Stimulated activated CD4-positive, alpha-beta T cell treated with anti-CD3 and anti-CD28 coated beads, Interleukin-1b, Interleukin-23, amount 100 ng/mL, for 1 hour (primary cell): ENCODE measurements at places on chromosomes 6 and 20.

DNA sequence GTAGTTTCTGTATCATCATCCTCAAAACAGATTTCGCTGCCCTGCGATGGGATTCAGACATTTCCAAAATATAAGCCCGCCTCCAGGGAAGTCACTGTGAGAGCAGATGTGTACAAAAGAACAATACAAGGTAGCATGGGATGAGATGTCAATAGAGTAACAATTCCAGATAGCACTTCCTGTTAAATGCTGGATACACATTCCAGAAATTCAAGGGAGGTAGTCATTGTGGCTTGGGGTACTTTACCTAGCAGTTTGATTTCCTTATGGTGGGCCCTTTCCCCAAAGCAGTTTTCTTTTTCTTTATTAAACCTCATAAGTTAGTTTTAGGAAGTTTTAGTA is 2.5 kb downstream of the RNF217 start:
- DNase-seq = no peak

DNA sequence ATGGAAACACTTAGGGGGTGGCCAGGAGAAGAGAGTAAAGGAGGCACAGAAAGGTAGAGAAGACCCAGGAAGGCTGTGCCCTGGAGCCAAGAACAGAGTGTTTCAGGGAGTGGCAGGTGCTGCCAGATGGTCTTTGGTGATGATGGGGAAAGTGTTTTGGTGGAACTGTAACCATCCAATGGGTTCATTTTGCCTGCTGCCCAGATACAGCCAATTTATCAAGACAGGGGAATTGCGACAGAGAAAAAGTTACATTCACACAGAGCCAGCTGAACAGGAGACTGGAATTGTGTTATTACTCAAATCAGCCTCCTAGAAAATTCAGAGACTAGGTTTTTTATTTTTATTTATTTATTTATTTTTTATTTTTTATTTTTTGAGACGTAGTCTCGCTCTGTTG is 5.2 kb downstream of the ZNF341 start:
- DNase-seq = no peak

DNA sequence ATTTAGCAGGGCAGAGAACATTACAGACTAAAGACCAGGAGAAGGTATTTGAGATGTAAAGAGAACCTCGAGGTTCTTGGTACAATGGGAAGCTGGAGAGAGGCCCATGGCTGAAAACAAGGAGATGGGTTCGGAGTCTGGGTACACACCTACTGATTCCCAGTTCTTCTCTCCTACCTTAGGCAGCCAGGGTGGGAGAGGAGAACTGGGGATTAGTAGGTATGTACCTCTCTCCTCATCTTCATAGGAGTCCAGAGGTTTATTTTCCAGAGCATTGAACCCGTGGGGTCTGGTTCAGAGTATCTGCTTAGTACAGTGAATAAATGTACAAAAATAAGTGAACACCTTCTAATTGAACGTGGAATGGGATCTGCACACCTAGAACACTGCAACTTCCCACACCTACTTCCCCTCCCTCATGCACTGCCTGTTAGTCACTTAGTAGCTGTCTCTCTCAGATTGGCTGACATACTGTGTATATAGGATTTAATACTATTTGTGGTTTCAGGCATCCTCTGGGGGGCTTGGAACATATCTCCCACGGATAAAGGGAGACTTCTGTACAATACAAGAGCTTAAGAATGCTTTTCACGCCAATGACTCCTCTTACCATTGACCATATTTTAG is 23.5 kb upstream of the NUP153 start:
- no peak for DNase-seq

DNA sequence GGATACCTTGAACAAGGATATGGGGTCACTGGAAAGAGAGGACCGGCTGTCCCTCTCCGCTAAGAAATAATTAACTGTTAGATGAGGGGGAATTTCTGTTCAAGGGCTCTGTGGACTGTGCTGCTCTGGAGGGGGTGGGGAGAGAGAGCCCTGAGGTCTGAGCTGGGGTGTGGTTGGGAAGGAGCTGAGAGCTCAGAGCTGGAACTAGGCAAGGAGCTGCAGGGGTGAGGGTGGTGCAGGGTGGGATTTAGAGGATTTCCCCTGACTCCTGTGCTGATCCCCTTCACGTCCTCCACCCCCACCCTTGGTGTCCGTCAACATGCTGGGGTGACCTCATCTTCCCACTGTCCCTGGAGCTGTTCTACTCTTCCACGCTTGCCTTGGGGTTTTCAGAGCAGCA is 52.5 kb downstream of the HLA-A start:
- DNase-seq = no peak

GRCh38 chr20:33211817-33212424 is 5.2 kb upstream of the BPIFA3 start:
- DNase-seq = no peak

GRCh38 chr6:16760516-16761470 is at the start of gene ATXN1:
TSS of gene ATXN1 (minus strand) at chr6:16761460.
- no peak for DNase-seq

GRCh38 chr6:133339543-133340384 is 98.6 kb downstream of the EYA4 start:
- DNase-seq = no peak

DNA sequence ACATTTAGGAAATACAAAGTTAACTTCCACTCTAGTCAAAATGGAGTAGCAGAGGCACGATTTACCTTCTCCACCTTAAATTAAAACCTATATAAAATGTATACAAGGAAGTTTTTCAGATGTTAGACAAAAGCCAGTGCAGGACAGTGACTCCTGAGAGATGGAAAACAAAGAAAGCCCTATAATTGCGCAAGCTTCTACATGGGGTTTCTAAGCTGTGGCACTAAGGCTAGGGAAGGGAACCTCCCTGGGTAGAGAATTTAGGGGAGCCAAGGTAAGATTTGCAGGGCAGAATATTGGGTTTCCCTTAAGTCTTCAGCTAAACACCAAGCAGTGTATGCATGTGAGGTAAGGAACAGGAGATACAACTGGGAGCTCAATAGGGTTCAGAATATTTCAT is 18.5 kb upstream of the ZC3H12D start:
- no peak for DNase-seq

- no peak for DNase-seq
These were observed 125.3 kb upstream of the SPTLC3 start for GRCh38 chr20:12883507-12883885.

DNA sequence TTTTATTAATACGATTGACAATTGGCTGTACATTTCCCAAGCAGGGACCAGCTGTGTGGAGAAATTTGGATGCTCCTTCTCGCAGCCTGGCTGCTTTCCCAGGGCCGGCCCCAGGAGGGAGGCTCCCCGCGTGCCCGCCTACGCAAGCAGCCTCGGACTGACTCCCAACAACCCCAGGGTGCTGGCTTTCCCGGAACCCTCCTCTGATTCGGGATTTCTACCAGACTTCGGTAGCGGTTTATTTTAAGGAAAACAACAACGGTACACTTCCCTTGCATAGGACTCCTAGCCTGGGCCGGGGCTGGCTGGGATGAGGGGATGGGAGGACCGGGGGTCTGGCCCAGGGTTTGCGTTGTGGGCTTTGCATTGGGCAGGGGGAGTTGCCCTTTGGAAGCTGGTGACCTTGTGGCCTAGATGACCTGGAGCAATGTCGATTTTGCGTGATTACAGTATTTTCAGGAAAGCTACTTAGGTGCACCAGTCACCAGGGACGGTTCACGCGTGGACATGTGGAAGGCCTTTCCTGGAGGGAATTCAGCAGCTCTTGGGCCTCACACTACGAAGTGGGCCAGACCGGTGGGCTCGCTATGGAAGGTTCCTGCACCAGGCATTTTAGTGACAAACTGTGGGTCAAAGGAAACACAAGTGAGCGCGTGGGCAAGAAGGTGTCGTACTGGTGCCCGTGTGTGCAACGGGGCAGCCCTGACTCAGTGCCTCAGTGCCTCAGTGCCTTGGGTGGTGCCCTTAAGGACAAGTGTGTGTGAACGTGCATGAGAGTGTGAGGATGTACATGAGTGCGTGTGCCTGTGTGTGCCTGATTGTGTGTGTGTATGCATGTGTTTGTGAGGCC is 20.7 kb upstream of the PHACTR3 start:
- no peak for DNase-seq

DNA sequence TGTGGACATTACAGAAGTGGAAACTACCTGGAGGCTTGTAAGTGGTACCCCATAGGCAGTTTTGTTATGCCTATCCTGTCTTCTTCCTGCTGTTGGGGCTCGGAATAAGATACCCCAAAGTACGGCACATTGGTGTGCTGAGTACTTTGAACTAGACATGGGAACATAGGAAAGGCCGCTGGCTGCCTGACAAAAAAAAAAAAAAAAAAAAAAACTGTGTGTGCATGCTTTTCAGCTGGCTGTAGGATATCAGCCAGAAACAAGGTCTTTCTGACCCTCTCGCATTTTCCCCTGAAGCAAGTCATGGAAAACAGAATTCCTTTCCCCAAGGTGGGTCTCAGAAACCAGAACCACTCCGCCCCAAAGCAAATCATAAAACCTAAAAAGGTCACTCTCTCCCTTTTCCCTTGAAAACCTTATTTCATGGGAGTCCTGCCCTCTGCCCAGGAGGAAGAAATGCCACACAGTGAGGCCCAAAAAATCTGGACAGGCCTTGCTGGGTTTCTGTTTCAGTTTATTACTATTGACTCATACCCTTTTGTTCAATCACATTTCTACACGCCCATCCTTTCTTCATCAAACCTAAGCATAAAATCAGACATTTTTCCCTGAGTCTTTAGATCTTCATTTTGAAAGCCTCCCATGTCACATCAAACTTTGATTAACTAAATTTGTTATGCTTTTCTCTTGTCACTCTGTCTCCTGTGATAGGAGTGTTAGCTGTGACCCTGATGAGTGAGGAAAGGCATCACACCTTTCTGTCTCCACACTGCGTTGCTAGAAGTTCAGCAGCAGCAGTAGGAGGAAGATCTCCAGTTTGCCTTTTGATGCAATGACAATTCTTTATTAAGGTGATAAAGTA is 17.2 kb downstream of the SLC2A12 start:
- DNase-seq = no peak

DNA sequence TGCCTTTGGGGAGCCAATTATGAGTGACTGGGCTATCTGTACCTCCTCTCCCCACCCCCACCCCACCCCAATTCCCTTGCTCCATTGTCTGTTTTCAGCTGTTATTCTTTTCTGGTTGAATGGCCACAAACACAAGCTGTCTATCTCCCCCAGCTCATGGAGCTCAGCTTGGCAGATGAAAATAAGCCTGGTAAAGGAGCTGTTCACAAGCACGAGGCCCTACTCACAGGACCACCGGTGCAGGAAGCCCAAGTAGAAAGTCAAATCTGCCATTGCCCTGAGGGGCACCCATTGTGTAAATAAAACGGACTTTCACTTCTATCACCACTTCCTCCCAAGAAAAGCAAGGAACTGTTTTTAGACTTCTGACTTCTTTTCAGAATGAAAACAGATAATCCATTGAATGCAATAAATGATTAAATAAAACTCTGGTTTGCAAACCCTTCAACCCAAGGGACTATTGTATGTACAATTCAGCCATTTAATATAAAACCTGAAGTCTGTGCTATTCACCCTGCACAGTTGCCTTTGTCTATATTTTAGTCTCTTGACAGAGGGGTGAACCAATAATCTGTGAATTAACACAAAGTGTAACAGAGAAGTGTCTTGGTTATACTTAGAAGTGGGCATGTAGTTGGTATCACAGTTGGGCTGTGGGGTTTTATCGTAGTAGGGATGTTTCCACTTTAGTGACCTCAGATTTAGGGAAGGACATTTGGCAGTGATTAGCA is 27.7 kb downstream of the RIPOR2 start:
- no peak for DNase-seq

- no peak for DNase-seq
These were observed 541.2 kb upstream of the FLRT3 start for GRCh38 chr20:14878676-14879019.

DNA sequence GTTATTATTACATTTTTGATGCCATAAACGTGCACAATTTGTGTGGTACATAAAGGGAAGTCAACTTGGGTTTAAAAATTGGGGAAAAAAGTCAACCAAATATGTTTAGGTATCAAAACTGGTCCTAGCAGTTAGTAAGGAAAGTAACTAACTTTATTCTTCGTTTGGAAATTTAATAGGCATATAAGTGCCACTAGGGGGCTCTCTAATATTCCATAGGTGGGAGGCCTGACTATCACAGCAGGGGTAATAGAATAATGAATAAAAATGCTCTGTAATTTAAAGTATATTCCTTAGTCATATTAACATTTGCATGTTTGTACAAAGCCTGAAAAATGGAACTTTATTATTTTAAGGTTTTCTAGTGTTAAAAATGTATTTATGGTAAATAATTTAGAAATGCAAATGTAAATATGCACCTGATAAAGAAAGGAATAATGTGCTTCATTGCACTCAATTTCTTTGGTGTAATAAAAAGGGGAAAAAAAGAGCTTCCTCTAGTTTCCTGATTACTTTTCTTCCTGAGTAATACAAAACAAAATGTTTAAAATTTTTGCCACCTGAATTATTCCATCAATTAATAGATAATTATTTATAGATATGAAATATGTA is 125.7 kb upstream of the HDAC2 start:
- DNase-seq = no peak

DNA sequence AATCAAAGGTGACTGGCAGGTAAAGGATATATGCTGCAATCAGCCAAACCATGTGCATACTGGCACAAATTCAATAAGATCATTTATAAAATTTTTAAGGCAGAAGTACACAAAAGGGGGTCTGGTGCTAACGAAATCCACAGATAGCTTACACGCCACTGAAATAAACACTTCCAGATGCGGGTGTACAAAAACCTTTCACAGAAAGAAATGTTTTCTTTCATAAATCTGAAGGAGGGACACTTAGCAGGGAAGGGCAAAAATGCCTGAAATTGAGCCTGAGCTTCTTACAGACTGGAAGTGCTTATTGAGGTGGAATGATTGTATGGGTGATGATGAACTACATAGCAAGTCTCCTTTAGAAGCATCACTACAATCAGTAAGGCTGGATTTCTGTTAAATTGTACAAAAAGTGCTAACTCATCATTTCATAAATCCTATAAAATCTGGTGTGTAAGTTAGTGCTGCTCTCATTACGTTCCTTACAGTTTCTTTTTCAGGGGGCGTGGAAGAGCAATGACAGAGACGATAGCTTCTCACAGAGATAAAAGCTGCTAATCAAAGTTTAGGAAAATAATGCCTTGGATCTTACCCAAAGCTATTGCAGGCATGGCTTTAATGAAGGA is 409.3 kb upstream of the RUNX2 start:
- no peak for DNase-seq

GRCh38 chr20:22245139-22245538 is 339.2 kb downstream of the FOXA2 start:
- DNase-seq = no peak

GRCh38 chr6:165880686-165881085 is 217.6 kb upstream of the PDE10A start:
- no peak for DNase-seq

DNA sequence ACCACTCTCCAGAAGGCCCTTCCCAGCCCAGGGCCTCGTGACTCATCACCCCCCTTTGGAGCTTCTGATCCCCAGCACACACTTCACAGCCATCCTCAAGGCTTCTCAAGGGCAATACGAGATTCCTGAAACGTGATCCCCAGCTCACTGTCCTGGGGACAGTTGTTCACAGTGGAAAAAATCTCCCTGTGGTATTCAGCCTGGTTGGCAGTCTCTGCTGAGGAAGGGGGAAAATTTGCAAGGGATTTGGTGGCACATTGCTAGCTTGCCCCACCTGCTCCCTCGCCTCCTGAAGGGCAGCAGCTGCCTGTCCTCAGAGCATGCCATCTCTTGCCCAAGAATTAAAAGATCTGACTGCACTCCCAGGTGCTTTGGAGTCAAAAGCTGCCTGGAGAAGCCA is 20.7 kb upstream of the PKHD1 start:
- DNase-seq = no peak

GRCh38 chr6:166989427-166990032 is 9.7 kb upstream of the CEP43 start:
- no peak for DNase-seq

GRCh38 chr6:87319271-87319987 is 3.0 kb upstream of the SMIM8 start:
- no peak for DNase-seq
